Kidney epithelial cell (primary cell): ENCODE measurements at places on chromosomes 16 and 17. TPM values are rescaled to one million over a fixed set of nuclear protein-coding genes. Genes with fewer than 3 reads are reported as not detected.
A peak's percentile ranks its signal among the peaks of the same experiment; 100 is the strongest.

PRR35 gene
- not detected in 2 replicates for total RNA-seq

TNFSF13 gene
- 13.5 and 14.3 TPM in 2 replicates for total RNA-seq

CAMTA2 gene
- total RNA-seq, result 47.7 and 50.7 TPM in 2 replicates

NLRC5 gene
- 7.7 and 14.1 TPM in 2 replicates for total RNA-seq

AATF gene
- total RNA-seq, result 43.4 and 54.5 TPM in 2 replicates

HSPB9 gene
- not detected in 2 replicates for total RNA-seq

ARHGDIG gene
- total RNA-seq, result 0.62 and 0.96 TPM in 2 replicates

ZG16 gene
- total RNA-seq, result not detected in 2 replicates

SAMD14 gene
- 13.3 and 14.7 TPM in 2 replicates for total RNA-seq

CIBAR2 gene
- total RNA-seq, result not detected in 2 replicates

WNT9B gene
- not detected in 2 replicates for total RNA-seq

USP6 gene
- total RNA-seq, result 0.92 and 1.0 TPM in 2 replicates

KRT39 gene
- not detected in 2 replicates for total RNA-seq

RAB34 gene
- total RNA-seq, result 283 and 314 TPM in 2 replicates

GRCh38 chr16:2511128-2511800 is 2.5 kb upstream of the ATP6V0C start:
- no peak for DNase-seq

- no peak for DNase-seq
Observed at GRCh38 chr17:70144260-70144846, 25.0 kb upstream of the KCNJ2 start.

GRCh38 chr17:76925441-76925891 is 57.3 kb downstream of the MGAT5B start:
- DNase-seq, result no peak

DNA sequence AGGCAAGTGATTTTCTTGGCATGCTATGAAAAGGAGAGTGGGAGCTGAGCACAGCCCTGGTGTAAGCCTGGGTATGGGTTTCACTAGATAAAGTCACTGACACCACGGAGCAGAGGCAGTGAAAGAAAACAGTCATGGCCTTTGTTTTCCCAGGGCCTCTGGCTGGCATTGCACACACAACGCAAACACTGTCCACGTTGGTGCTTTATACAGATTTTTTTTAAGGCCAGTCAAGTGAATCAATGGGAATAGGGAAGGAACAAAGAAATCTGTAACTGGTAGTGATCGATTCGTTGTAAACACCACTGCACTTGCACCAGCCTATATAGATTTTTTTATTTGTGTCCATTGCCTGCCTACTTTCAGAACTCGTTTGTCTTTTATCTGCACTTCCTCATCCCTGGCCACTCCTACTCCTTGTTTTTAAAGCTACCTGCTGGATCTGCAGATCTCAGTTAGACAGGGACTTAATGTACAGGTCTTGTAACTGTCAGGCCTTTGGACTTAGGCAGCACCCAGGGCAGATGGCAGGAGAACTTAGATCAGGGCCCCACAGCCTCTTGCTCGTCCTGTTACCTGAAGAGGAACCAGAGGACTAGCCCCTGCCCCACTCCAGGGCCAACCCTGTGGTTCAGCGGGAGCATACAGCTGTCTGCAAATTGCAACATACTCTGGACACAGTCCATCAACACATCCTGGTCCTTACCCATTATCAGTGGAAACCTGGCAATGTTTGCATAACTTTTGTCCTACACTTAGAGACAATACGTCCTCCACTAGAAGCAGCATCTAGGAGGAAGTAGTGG is 10.6 kb upstream of the TMIGD1 start:
- no peak for DNase-seq

GRCh38 chr16:89378947-89379771 is 111.2 kb downstream of the ANKRD11 start:
- DNase-seq, result no peak

DNA sequence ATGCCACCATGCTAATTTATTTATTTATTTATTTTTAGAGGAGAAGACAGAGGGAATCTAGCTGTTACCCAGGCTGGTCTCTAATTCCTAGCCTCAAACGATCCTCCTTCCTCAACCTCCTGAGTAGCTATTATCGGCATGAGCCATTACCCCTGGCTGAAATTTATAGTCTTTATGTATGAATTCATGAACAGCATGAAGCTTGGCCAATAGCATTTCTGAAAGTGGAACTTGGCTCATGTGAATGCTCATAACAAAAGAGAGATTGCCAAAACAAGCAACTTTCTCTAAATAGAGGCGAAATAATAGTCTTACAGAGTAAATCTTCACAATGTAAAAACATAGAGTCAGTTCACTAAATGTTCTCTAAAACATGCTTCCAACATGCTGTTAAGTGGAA is 30.1 kb upstream of the SMURF2 start:
- DNase-seq, result no peak

- no peak for DNase-seq
Observed at GRCh38 chr17:29864615-29865014, 65.4 kb downstream of the SSH2 start.

GRCh38 chr16:85052536-85052935 is 24.9 kb downstream of the KIAA0513 start:
- no peak for DNase-seq

- no peak for DNase-seq
Observed at GRCh38 chr16:52209227-52209626, 337.7 kb downstream of the TOX3 start.

GRCh38 chr17:40984226-40984625 is at the start of gene KRT40:
Gene KRT40 (minus strand): TSS chr17:40984326. CDS start chr17:40984273, 53 bp downstream.
- DNase-seq, result no peak

DNA sequence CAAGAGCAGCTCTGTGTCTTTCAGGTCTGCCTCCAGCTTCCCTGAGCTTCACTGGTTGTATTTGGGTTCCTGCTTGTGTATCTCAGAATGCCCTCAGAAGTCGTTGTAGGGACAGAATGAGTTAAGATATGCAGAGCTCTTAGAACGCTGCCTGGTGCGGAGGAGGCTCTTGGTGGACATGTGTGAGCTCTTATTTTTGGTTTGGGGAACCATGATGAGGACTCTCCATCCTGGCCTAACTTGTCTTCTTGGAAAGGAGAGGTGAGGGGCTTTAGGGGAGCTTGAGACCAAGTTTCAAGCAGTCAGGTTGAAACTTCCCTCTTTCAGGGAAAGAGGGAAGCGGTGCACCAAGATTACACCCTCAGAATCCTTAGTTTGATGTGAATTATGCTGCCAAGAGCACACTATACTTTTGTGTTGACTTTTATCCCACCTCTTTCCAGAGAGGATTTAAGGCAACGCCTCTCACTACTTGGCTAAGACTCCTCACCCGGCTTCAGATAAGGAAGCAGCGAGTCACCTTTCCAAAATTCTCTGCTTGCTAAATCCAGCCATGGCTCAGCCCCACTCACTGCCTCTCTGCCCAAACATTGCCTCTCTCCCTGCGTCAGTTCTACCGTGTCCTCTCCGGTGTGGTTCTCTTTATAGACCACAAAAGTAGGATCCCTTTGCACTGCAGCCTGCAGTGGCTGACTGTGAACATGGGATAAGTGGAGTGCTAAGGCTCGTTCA is 12.7 kb downstream of the CDK5RAP3 start:
- DNase-seq, result no peak

- no peak for DNase-seq
Observed at GRCh38 chr16:87369796-87370719, 13.5 kb downstream of the FBXO31 start.

GRCh38 chr16:58062821-58063220 is 37.3 kb downstream of the MMP15 start:
- no peak for DNase-seq

DNA sequence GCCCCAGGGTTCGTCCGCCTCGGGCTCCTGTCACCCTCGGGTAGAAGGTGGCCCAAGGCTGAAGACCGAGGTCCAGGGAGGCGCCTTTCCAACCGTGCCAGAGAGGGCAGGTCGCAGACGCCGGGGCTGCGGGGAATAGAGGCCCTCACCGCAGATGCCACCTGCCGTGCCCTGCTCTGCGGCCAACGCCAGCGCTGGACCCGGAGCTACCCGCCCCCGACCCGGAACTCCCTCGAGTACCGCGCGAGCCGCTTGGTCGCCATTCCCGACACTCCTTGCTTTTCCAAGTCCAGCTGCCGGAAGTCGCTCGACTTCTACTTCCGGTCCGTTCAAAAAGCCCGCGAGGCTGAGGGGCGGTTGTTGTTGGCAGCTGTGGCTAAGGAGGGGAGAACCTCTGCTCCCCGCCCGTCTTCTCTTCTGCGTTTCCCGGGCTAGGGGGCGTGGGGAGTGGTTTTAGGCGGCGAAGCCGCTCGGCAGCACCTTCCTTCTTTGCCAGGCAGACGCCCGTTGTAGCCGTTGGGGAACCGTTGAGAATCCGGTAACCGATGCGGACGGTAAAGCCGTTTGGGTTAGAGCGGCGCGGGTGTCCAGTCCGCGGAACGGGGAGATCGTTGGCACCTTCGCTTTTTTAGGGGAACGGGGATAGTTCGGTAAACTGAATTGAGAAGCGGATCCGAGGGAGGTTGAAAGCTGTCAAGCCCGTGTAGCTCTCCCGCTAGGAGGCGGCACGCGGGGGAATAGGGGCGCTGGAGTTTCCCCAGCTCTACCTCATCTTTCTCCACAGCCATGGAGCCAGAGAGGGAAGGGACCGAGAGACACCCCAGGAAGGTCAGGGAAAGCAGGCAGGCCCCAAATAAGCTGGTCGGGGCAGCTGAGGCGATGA is at the start of the genes ERI2 and REXO5:
Gene ERI2, minus strand, starts transcription at position 305 of the 883 bp plus-strand sequence. Its CDS starts 42 bp downstream, at position 263.
Gene REXO5, plus strand, starts transcription at position 360 of the 883 bp plus-strand sequence. Its CDS starts 427 bp downstream, at position 787.
- DNase-seq, result peak; percentile 83

DNA sequence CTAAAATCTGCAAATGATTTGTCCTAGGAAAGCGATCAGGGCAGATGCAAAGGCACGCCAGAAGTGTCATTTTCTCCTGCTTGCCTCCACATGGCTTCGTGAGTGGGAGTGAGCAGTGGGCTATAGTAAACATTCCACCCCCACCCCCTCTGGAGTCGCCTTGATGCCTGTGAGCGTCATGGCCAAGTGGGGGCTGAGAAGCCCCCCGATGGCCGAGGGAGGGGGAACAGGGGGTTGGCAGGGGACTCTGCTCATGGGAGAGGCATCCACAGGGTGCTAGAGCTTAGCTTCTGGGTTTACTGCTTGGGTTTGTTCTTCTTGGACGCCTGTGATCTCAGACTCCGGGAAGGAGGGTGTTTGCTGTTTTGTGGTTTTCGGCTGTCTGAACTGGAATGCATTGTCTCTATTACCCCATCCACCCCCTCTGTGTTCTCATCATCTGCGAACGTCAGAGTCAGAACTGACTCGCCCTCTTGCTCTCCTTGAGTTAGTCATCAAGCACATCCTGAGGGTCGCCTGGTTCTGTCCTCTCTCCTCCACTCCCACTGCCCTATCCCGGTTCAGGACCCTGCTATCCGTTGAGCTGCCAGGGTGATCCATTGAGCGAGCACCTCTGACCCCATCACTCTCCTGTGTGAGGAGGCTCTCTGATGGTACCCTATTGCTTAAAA is 15.4 kb downstream of the TNS4 start:
- DNase-seq, result peak; percentile 99

DNA sequence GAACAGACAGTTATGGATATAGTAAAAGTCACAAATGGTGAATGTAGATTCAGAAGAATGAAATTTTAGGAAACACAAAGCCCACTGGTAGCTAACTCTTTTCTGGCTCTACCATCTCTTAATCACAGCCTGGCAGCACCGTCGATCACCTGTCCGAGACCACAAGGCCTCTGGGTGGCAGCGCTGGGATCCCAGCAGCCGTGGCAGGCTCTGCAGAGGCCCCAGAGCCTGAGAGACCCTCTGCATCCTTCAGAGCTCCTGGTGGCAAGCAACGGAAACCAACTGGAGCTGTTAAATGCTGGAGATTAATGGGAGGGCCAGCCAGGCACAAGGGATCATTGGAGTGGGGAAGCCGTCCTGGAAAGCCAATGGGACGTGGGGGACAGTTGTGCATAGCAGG is 26.3 kb downstream of the LAT start:
- no peak for DNase-seq

DNA sequence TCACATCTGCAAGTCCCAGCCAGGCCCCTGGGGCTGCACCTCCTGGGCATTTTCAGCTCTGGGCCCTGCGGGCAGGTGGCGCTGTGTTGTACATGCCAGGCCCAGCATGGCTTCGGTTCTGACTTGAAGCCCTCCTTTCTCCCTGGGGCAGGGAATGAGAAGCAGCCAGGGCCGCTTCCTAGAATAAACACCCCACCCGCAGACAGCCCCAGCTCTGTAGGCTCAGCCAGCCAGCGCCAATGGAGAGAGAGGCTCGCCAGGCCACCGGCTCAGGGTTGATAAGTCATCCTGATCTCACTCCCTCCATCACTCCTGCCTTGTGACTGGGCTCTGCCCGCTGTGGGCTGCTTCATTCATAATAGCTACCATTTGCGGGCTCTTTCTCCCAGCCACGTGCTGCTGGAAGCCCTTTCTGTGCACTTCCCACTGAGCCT is 6.0 kb upstream of the GLIS2 start:
- DNase-seq, result peak; percentile 42

GRCh38 chr17:80885947-80886582 is 105.6 kb upstream of the CHMP6 start:
- DNase-seq, result no peak

DNA sequence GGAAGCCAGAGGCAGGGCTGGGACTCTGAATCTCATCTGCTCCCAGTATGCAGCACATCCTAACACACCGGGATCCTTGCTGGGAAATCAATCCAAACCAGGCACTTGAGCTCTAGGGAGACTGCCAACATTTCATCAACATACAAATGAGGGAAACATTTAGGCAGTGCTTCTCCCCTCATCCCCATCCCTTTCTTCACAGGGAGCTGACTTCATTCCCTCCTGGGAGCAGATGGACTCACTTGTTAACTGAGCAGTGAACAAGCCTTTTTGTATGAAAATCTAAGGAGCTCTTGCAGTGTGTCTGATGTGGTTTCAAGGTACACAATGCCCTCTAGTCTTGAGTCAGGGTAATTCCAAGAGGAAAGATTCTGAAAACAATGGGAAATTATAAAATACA is 96.3 kb downstream of the TMEM114 start:
- DNase-seq, result no peak

DNA sequence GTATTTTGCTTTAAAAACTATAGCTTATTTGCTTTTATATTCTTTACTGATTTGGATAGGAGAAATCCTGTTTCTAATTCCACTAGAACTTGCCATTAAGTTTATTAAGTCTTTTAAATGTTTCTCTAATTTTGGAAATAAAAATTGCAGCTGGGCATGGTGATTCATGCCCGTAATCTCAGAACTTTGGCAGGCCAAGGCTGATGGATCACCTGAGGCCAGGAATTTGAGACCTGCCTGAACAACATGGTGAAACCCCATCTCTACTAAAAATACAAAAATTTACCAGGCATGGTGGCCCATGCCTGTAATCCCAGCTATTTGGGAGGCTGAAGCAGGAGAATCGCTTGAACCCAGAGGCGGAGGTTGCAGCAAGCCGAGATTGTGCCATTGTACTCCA is 30.7 kb downstream of the DNAH17 start:
- DNase-seq, result no peak

DNA sequence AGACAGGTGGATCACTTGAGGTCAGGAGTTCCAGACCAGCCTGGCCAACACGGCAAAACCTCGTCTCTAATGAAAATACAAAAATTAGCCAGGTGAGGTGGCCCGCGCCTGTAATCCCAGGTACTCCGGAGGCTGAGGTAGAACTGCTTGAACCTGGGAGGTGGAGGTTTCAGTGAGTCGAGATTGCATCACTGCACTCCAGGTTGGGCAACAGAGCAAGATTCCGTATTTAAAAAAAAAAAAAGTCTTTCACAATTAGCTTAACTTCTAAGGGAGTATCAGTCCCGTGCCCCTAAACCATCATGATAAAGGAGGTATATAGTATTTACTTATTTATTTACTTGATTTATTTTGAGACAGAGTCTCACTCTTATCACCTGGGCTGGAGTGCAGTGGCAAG is 3.4 kb upstream of the MEFV start:
- DNase-seq, result no peak
